ENCODE measurements at places on chromosomes 5 and 9. TPM values are rescaled to one million over a fixed set of nuclear protein-coding genes. Genes with fewer than 3 reads are reported as not detected.

DNA sequence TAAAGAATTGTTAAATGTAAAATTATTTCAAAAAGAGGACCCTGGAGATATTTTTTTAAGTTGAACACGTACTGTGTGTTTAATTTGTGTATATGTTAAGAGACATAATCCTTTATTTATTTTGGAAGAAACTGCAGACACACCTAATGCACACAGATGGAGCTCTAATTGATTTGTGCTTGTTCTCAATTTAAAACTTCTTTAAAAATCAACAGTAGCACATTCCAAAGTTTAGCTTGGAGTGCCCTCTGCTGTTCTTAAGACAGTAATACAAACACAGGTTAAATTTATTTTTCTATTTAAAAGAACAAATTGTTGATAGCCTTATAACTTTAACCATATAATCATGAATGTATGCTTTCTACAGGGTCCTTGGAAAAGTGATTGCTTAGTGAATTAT is 277.6 kb upstream of the ADAMTS16 start:
- DNase-seq = no peak
- no peak overlapping the region for H3K27ac ChIP-seq
- no peak overlapping the region for H3K4me3 ChIP-seq
- H3K36me3 ChIP-seq = no peaks in the 10 kb centered on the region
- no peaks in the 10 kb centered on the region for H3K4me1 ChIP-seq
- no peaks in the 10 kb centered on the region for H3K27me3 ChIP-seq

Gene LCN9
- total RNA-seq = not detected

DNA sequence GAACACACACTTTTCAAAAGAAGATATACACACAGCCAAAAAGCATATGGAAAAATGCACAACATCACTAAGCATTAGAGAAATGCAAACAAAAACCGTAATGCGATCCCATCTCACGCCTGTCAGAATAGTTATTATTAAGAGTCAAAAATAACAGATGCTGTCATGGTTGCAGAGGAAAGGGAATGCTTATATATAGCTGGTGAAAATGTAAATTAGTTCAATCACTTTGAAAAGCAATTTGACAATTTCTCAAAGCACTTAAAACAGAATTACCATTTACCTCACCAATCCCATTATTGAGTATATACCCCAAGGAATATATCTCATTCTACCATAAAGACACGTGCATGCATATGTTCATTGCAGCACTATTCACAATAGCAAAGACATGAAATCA is 126.8 kb upstream of the MRPS30 start:
- no peak overlapping the region for H3K27ac ChIP-seq
- H3K36me3 ChIP-seq = no peaks in the 10 kb centered on the region
- no peaks in the 10 kb centered on the region for H3K27me3 ChIP-seq
- DNase-seq = no peak
- H3K4me1 ChIP-seq = no peaks in the 10 kb centered on the region
- no peak overlapping the region for H3K4me3 ChIP-seq

Gene CAVIN4
- total RNA-seq = not detected

Gene GABRB2
- total RNA-seq = 2.7 TPM

Gene LIX1
- total RNA-seq = 1.3 TPM

DNA sequence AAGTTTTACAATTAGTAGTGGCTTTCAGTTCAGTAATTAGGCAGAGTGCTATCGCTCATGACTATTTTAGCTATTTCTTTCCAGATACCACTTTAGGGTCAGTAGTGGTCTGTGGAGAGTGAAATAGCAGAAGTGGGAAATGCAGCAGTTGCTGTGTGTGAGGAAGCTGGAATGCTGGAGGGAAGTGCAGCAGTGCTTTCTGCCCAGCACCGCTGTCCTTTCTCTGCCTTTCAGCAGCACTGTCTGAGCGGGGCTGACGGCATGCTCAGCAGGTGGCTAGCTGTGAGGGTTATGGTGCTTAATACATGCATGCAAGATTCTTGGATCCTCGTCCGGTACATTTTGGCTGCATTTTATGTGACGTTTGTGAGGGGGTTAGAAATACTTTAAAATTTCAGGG is 213.9 kb downstream of the PBX3 start:
- no peaks in the 10 kb centered on the region for H3K27me3 ChIP-seq
- H3K36me3 ChIP-seq = peaks cover 5% of the 10 kb centered on the region
- H3K4me1 ChIP-seq = peaks cover 25% of the 10 kb centered on the region

DNA sequence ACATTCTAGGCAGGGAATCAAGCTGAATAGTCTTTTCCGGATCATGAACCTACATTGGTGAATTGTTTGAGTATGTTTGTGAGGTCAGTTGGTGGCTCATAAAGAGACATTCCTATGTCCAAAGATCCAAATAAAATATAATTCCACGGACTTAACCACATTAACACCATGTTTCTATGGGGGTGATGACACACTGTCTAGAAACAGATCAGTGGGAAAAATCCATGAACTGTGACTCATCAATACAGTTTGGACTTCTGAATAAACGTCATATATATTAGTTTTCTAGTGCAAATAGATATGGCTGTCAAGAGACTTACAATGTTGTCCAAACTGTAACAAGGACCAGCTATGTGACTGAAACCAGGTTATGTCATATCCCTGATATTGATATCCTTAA is 509.9 kb upstream of the TYRP1 start:
- H3K36me3 ChIP-seq = no peaks in the 10 kb centered on the region
- no peaks in the 10 kb centered on the region for H3K27me3 ChIP-seq
- no peak overlapping the region for H3K4me3 ChIP-seq

DNA sequence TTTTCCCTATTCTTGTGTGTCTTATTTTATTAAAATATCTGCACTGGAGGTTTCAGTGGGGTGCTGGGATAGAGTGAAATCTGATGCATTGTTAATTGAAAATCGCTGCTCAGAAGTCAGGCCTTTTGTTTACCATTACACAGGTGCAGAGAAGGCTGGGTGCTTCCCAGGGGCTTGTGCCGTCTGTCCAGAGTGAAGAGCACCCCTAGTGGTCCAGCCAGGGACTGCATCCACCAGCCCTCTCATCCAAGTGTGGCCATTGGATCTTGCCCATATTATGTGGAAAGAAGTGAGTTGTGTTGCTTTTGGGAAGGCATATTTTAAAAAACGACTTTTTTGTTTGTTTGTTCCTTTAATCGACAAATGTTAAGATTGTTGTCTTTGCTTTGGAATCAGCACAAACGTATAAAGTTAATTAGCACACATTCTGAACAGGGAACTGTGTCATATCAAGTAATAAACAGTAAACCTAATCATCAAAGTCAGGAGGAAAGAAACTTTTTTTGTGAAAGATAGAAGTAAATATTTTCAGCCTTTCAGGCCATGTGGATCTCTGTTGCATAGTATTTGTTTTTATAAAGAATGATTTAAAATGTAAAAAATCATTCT is 315.6 kb downstream of the MTRR start:
- no peaks in the 10 kb centered on the region for H3K36me3 ChIP-seq
